ENCODE measurements at places on chromosomes 5 and 9.

DNA sequence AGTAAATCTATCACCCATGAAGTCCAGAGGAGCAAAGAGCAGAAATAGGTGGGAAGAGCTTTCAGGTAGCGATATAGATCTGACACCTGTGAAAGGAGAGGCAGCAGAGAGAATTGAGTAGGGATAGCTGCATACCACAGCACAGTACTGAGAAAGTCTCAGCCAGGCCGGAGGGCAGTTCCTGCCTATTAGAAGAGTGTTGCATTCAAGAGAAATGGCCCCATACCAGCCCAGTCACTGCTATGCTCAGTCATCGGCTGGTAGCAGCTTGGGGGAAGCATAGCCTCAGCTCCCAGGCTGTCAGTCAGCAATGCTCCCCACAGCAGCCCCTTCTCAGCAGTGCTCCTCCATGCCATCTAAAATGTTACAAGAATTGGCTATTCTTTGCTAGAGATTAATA is 285.1 kb upstream of the CDH6 start:
- no peak for DNase-seq

- no peak for DNase-seq
Measured at GRCh38 chr5:34827588-34828506, 11.1 kb upstream of the TTC23L start.

GRCh38 chr5:110838961-110839360 is 100.2 kb downstream of the SLC25A46 start:
- DNase-seq: no peak

- no peak for DNase-seq
Measured at GRCh38 chr9:6049798-6050197, 34.4 kb upstream of the RANBP6 start.

GRCh38 chr5:160480652-160481051 is 59.0 kb downstream of the PTTG1 start:
- DNase-seq: no peak

GRCh38 chr5:88826646-88827585 is 56.1 kb downstream of the MEF2C start:
- no peak for DNase-seq

DNA sequence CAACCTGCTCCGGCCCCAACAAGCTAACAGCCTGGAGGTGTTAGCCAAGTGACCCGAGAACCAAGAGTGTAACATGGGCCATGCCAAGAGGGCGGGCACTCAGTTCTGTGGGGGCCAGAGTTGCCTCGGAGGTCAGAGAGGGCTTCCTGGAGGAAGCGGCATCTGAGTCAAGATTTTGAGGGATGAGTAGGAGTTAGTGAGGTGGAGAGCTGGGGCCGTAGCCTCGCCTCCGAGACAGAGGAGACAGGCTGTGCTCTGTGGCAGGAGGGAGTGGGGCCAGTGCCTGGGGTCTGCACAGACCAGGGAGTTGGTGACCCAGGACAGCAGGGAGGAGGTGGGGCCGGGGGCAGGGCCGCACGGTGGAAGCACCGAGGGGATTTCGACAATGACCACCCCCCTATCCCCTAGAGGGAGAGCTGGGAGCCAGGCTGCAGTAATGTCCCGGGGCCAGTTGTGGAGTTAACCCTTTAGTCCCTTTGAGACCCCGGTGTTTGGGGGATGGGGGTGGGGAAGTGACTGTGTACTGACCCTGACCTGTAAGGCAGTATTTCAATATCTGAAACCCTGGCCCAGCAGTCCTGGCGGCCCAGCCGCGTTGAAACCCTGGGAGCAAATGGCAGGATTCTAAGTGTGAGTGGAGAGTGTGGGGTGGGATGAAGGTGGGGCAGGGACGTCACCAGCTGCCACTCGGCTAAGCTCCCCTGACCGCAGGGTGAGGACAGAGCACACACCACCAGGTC is 148.7 kb upstream of the COL5A1 start:
- no peak for DNase-seq

DNA sequence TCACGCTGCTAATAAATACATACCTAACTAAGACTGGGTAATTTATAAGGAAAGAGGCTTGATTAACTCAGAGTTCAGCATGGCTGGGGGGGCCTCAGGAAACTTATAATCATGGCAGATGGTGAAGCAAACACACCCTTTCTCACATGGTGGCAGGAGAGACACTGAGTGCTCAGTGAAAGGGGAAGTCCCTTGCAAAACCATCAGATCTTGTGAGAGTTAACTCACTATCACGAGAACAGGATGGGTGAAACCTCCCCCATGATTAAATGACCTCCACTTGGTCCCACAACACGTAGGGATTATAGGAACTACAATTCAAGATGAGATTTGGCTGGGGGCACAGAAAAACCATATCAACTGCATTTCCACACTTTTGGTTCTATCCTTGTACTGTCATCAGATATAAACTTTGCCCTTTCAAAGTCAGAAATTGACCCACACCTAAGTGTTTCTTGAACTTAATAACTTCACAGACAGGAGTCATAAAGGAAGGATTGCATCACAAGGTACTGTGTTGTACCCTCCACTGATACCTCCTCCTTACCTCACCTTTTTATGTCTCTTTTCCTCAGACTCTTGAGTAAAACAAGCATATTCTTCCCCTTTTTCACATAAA is 319.1 kb upstream of the PIK3R1 start:
- DNase-seq: no peak

DNA sequence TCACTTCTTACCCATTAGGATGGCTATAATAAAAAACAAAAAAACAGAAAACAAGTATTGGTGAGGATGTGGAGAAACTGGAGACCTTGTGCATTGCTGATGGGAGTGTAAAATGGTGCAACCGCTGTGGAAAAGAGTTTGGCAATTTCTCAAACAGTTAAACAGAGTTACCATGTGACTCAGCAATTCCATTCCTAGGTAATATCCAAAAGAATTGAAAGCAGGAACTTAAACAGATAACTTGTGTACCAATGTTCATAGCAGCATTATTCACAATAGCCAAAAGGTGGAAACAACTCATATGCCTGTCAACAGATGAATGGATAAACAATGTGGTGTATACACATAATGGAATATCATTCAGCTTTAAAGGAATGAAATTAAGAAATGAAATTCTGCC is 28.9 kb downstream of the DCP2 start:
- no peak for DNase-seq

DNA sequence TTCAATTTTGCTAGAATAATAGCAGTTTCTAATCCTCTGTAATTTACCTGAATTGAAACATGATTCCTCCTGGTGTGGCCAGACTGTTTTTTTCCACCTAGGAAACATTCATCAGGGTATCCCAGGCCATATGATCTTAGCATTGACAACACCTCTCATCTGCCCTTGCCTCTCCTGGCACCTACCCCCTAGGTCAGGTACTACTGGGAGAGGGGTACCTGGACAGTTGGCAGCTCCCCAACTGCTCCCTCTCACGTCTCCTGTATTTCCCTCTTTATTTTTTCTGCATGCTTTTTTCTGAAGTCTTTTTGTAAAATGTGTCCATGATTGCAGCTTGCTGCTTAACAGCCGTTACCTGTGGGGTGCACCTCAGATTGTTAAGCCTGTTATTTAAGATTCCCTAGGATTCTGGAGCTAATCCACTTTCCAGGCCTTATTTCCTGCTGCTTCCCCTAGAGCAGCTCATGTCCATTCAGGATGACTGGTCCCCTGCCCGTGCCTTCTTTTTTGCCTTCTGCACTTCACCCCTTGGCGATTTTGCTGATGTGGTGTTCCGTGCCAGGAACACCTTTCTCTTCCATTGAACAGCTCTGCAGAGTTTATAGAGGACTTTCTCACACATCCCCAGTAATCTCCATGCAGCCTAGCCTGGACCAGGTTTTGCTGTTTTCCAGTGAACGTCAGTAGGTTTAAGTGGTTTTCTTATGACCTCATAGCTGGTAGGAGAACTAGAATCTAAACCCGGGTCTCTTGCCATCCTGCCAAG is 33.6 kb downstream of the SNX30 start:
- DNase-seq: no peak

DNA sequence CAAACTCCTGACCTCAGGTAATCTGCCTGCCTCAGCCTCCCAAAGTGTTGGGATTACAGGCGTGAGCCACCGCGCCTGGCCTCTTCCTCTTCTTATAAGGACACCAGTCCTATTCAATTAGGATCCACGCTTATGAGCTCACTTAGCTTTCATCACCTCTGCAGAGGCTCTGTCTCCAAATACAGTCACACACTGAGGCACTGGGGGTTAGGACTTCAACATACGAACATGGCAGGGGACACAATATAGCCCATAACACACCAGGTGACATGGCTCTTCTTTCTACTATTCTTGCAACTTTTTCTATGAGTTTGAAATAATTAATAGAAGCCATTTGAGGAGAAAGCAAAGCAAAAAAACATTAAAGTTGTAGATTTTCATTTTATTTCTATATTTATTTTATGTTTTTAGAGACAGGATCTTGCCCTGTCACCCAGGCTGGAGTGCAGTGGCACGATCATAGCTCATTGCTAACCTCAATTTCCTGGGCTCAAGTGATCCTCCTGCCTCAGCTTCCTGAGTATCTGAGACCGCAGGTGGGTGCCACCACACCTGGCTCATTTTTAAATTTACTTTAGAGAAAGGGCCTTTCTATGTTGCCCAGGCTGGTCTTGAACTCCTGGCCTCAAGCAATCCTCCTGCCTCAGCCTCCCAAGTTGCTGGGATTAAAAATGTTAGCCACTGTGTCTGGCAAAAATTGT is 6.0 kb upstream of the PRRT1B start:
- DNase-seq: no peak

GRCh38 chr9:37919956-37920335 is 16.0 kb upstream of the SLC25A51 start:
- no peak for DNase-seq

GRCh38 chr5:110414360-110414759 is 312.1 kb downstream of the TMEM232 start:
- DNase-seq: no peak

DNA sequence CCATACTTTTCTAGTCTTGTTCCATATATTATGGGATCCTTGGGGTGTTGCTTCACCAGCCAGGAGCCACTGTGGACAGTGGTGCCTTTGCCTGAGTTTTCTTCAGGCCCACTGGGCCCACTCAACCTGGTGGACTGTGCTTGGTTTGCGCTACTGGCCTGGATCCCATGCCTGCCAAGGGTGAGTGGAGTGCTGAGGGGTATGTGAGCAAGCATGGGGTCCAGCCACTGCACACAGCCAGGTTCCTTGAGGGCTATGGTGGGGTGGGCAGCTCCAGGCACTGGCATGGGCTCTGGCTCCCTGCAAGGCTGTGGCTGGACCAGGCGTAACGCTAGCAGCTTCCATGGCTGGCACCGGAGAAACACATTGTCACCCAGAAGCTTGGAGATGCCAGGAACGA is 13.2 kb upstream of the PRR16 start:
- DNase-seq: no peak

DNA sequence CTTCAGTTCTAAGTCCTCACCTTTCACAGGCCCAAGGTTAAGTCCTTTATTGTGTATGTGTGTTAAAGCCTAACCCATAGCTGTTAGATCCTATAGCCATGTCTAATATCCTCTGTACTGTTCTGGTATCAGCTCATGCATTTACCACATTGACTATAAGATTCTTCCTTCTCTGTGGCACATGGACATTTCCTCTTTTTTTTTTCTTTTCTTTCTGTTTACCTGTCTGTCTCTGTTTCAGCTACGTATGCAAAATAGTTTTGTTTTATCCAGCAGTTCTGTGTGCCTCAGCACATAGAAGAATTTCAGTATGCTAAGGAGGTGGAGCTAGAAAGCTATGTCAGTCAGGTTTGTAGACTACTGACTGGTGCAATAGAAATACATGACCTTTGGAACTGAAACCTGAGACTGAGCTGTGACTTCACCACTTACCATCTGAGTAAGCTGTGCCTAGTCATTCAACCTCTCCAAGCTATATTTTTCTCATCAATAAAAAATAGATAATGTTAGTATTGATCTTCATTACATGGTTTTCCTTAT is 155.6 kb upstream of the VLDLR start:
- DNase-seq: no peak

GRCh38 chr5:10859393-10860195 is 98.6 kb upstream of the DAP start:
- no peak for DNase-seq

DNA sequence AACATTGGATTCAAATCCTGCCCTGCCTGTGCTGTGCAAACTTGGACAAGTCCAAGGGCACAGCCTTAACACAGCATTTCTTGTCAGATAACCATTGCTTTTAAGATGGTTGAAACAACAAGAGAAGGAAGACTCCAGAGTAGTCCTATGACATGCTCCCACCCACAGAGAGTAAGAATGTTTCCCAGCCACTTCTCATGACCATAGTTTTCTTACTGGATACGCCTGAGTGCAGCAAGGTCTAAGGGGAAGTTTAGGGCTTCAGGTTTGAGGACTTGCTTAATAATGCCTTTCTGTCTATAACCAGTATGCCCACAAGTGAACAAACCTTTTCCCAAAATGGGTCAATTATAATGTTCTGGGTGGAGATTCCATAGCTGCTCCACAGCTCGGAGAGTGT is 126.4 kb downstream of the SLF1 start:
- DNase-seq: no peak

DNA sequence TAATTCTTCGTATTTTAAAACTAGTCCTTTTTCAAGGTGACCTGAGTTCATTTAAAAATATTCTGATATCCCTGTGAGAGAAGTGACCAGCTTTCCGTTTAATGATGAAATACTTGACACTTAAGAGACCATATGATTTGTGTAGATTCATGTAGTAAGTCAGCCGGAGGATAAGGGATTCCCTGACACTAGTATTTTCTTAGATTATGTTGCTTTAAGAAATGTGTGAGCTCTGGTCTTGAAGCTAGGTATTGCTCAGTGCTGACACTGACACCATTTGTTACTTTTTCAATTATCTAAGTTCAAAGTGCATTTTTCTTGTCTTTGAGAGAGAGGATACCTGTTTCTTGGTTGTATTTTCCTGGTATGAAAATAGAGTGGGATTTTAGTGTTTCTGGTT is 4.2 kb downstream of the NIPBL start:
- no peak for DNase-seq

- DNase-seq: no peak
Measured at GRCh38 chr9:16446636-16447035, 423.8 kb downstream of the BNC2 start.

DNA sequence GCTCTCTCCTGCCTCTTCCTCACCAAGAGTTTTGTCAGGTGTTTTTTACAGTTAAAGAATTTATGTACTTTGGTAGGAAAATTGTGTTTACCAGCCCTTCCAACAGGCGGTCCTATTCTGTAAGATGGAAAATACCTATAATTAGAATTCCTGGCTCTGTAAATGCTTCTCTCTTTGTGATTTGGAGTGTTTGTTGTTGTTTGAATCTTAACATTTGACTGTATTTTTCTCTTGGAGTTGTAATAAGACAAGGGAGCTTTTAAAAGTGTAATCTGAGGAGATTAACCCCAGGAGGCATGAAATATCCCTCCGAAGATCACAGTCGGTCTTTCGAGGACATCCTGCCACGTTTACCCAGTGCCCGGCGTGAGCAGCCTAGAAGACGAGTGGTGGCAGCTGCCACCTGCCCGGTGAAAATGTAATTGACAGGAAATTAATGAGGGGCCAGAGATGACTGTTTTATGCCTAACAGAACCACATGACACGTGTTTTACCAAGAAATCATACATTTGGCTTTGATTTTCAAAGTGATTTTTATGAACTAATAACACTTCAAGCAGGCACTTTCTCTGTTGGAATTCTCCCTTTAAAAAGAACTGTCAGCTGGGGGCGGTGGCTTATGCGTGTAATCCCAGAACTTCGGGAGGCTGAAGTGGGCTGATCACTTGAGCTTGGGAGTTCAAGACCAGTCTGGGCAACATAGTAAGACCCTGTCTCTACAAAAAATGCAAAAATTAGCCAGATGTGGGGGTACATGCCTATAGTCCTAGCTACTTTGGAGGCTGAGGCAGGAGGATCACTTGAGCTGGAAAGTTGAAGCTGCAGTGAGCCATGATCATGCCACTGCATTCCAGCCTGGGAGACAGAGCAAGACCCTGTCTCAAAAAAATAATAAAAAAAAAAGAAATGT is 20.0 kb downstream of the ANKRD33B start:
- DNase-seq: no peak

All from occipital lobe (tissue), 3 donors.